Stimulated activated CD8-positive, alpha-beta memory T cell treated with anti-CD3 and anti-CD28 coated beads, Interleukin-12 subunit alpha, Interleukin-12 subunit beta, amount 100 ng/mL, for 4 hours (primary cell): ENCODE measurements at places on chromosomes 6 and 20.

- DNase-seq, result no peak
These were observed 871.2 kb downstream of the TFAP2A start for GRCh38 chr6:9543649-9544048.

GRCh38 chr6:108737594-108738546 is 110.4 kb upstream of the ARMC2 start:
- DNase-seq, result no peak

DNA sequence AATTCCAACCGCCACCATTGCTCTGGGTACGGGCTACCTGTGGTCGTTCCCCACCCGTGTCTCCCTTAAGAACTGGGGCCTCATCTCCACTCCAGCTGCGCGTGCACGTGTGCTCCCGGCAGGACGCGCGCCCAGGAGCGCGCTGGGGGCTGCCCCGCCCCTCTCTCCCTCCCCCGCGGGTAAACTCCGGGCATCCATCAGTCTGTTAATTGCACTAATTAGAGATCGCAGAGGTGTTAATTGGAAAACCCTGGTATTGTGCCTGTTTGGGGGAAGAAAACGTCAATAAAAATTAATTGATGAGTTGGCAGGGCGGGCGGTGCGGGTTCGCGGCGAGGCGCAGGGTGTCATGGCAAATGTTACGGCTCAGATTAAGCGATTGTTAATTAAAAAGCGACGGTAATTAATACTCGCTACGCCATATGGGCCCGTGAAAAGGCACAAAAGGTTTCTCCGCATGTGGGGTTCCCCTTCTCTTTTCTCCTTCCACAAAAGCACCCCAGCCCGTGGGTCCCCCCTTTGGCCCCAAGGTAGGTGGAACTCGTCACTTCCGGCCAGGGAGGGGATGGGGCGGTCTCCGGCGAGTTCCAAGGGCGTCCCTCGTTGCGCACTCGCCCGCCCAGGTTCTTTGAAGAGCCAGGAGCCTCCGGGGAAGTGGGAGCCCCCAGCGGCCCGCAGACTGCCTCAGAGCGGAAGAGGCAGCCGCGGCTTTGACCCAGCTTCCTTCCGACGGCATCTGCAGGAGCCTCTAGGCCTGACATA is 14.4 kb downstream of the FOXP4 start:
- DNase-seq, result peak; percentile 68

GRCh38 chr20:64047046-64047389 is 2.4 kb downstream of the SOX18 start:
- no peak for DNase-seq

DNA sequence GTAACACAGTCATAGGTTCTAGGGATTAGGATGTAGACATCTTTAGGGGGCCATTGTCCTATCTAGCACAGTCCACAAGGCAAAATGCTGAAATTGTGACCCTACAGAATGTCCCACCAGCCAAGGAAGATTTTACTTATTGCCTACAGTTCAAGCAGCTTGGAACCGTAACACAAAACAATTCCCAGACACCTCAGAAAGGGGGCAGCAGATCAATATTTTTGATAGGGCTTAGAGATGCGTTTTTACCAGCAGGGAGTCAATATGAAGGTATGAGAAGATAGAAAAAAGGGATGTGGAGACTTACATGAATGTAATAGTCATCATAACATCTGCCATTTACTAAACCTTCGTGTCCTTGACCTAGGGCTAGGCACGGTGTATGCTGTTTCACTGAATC is 81.0 kb downstream of the TMEM170B start:
- DNase-seq, result no peak

GRCh38 chr6:7636151-7636550 is 46.2 kb downstream of the SNRNP48 start:
- DNase-seq, result no peak

- DNase-seq, result no peak
These were observed 715.8 kb downstream of the RNF144B start for GRCh38 chr6:19102936-19103335.

- DNase-seq, result no peak
These were observed 202.0 kb upstream of the ZNF184 start for GRCh38 chr6:27674882-27675281.

DNA sequence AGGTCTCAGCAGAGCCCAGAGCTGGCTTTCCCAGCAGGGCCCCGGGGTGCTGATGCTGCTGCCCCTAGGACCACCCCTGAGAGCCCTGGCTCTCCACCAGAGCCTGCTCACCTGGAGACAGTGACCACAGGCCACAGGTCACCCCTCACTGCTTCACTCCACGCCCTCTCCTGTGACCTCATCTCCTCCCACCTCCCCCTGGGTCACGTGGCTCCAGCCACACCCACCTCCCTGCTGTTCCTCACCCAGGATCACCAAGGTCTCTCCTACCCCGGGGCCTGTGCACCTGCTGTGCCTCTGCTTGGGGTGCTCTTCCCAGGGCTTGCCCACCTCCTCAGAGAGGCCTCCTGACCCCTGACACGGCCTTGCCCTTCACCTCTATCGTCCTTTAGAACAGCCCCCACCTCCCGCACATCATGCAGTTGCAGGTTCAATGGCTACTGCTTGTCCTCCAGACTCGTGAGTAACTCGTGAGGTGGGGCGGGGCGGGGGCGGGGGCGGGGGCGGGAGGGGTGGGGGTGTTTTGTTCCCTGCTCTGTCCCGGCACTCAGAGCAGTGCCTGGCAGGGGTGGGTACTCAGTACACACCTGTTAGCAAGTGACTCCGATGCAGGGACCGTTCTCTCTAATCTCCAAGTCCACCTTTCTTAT is 468.0 kb downstream of the PREX1 start:
- DNase-seq, result no peak

DNA sequence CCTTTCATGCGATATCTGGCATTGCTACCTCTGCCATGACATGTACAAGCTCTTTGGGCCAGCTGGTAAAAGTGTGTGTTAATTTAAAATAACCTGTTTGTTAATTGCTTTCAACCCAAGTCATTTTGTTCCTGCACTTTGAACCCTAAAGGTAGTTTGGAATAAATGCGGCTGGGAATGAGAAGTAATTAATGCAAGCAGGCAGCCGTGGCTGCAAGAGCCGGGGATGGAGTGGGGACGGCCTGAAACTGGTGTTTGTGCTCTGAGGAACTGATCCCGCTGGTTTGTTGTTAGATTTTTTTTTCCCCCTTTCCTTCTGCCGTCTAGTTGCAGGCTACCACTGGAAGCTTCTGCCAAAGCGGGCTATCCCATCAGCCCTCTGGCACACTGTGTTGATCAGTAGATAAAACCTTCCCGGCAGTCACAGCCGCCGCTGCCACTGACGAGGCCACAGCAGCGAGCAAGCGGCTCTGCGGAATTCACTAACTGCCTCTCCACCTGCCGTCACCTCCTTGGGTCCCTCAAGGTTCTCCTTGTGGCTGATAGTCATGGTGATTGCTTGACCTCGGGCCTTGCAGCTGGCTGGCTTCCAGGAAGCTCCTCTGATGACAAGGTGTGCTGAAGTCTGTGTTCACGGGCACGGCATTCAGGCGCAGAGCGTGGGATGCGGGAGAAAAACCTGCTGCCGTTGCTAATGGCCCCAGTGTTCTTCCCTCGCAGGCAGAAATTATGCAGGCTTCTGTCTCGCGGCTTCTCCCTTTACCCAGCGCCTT is 315.9 kb downstream of the TFAP2A start:
- DNase-seq, result no peak

DNA sequence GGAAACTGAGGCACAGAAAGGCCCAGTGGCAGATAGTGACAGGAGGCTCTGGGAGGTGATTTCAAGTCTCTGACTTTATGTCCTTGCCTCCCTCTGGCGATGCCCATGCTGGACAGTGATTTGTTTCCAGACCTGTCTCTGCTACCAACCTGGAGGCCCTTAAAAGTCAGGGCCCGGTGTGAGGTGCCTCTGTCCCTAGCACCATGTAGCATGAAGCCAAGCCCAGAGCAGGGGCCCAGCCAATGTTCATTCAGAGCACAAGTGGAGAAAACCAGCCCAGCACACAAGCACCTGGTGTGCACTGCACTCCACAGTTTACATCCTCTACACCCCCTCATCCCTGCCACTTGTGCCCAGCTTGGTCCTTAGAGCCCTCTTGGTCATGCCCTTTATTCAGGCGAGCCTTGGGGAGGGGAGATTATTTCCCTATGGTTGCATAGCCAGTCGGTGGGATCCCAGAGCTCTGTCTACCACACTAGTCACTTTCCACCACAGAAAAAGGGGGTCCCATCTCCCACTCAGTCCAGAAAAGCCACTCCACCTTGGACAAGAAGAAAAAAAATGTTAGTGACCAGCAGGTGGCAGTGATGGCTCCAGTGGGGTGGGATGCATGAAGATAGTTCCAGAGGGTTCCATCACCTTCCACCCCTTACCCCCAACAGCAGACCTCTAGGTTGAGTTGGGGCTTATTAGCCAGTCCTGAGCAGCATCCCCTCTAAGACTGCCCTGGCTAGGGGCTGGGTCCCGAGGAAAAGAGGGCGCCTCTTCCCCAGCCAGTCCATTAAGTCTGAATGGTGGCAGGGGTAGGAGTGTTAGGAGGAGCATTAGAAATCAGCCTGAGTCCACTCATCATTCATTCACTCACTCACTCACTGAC is 30.9 kb downstream of the KIAA1755 start:
- DNase-seq, result no peak

DNA sequence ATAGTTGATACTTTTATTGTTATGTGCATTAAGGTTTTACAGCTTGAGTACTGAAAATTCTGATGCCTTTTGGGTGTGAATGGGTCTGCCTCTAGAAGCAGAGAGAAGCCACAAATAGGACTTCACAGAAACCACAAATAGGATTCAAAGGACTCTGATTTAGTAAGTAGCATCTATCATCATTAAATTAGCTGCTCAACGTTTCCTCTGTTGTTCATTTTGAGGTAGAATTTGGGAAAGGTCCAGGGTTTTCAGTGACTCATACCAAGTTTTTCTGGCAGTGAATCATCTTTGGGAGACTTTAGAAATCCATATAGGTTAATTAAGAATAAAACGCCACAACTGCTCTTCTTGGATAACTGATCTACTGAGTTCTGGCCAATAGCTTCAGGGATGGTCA is 105.1 kb downstream of the PHF3 start:
- DNase-seq, result no peak

DNA sequence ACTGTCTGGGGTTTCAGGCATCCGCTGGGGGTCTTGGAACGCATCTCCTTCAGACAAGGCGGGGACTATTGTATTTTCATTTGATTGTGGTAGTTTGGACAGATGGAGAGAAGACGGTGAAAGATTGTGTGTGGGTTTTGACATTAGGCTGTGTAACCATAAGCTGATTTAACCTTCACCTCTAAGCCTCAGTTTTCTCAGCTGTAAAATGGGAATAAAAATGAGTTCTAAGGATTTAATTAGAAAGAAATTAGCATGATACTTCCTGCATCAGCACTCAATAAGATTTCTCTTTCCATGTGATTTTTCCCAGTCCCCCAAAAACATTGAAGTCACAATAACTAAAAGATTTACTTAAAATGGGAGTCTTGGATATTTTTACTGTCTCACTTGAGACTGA is 78.1 kb downstream of the CBFA2T2 start:
- no peak for DNase-seq

DNA sequence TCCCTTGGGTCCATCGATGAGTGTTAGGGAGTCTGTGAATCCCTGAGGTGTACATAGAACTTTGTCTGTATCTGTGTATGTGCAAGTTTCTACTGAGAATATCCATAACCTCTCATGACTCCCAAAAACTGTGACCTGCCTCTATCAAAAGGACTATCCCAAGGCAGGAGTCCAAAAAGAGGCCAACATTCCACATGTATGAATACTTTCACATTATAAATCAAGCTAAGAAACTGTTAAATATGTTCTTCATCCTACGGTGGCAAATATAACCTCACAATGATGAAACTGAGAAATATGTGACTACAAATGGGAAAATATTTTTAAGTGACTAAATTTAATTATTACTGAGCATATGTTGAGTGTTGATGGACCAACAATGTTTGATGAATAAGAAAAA is 16.1 kb upstream of the STX11 start:
- no peak for DNase-seq

- DNase-seq, result no peak
These were observed 9.7 kb upstream of the NPEPL1 start for GRCh38 chr20:58682656-58683531.

DNA sequence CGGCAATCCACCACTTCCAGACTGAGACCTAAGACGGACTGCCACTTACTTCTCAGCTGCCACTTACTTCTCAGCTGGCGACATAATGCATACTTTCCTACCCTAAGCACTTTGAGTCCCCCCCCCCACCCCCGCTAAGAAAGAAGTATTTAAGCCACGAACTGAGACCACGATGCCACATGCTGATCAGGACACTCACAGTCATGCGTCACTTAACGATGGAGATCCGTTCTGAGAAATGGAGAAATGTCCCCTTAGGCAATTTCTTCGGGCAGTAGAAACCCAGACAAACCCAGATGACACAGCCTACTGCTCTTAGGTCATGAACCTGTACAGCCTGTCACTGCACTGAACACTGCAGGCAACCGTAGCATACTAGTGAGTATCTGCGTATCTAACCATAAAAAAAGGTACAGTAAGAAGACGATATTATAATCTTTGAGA is 690 bp downstream of the IFNGR1 start:
- no peak for DNase-seq

GRCh38 chr6:44007818-44008621 is 119.2 kb downstream of the MRPL14 start:
- no peak for DNase-seq

GRCh38 chr6:53526000-53526399 is 18.9 kb downstream of the GCLC start:
- no peak for DNase-seq

DNA sequence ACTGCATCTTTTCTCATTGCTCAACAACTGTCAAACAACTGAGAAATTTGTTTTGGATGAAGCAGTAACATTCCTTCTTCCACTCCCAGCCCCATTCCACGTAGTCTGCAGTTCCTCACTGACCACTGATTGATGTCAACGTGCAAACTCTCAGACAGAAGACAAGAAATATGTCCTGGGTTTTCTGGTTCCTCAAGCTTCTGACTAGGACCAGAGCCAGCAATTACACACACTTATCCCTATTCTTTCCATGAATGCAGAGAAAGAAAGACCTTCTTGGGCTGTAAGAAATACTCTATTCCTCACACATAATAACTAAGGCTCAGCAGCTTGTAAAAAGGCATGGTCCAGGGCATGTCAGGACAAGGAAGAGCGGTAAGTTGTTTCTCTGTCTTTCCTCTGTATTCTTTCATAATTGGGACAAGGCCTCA is 790.1 kb upstream of the SLC35B3 start:
- DNase-seq, result no peak

DNA sequence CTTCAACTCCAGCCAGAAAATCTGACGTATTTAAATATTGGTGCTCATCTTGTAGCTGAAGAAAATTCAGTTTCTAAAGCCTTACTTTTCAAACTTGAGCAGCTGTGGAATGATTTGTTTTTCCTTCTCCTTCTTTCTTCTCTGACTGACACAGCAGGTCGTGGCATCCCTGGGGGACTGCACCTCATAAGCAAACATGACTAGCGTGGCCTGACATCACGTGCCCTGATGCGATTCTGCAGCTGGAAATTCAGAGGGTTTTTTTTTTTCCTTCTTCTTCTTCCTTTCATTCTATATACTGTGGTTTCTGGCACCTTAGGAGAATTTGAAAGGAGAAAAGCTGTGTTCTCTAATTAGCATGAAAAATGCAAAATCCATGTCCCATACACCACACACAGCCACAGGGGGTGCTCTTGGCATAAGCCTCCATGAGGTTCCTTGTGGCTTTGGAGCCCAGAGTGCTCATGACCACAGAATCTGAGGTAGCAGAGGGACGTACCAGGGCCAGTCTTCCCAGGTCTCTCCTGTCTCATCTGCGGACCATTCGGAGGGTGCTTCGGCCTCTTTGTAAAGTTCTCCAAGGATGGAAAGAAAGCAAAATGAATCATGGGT is 258.5 kb upstream of the CDH4 start:
- no peak for DNase-seq

- DNase-seq, result no peak
These were observed 36.7 kb upstream of the ASXL1 start for GRCh38 chr20:32321390-32321789.

GRCh38 chr6:158152659-158153058 is 15.4 kb downstream of the SERAC1 start:
- no peak for DNase-seq
